ENCODE measurements at places on chromosomes 16 and 17.

GRCh38 chr17:58382872-58383242 lies 30.9 kb upstream of the SUPT4H1 start:
- DNase-seq = no peak

DNA sequence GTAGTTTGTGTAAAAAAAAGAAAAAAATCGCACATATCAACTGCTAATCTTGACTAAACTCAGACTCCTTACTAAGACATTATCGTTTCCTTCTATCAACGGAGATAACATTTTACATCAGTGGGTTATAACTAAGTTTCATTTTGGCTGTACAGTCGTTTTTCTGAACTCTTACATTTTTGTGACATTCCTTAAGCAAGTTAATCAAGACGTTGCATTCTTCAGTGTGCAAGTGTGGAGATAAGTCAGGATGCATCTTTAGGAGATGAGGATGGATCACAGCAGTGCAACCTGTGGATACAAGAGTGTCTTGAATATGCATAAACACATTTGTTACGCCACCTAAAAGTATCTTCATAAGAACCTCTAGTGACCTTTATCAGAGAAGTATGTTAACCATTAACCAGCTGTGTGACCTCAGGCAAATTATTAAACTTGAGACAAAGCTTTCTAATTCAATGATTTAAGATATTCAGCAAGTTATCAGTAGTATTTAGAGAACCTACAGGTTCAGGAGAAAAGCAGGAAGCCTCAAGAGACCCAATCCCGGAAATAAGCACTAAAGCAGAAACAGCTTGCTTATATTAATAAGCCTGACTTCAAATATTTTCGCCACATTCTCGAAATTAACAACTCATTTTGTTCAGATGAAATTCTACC lies 9.4 kb downstream of the CMC2 start:
- no peak for DNase-seq

- DNase-seq = no peak
Observed at GRCh38 chr17:72970246-72970645, 122.2 kb downstream of the SLC39A11 start.

DNA sequence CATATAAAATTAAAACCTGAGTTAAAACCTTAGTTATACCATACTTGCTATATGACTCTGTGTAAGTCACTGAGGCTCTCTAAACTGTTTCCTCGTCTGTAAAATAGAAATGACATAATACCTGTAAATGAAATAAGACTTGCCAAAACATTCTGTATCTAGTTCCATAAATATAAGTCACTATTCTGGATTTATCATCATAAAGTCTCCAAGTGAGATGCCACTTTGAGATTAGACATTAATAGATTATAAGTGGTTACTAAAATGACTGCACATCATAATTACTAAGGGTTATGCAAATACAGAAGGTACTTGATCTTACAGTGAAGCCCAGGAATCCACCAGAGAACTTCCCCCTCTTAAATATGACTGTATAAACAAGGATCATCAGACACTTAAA lies 12.0 kb upstream of the BRIP1 start:
- DNase-seq = no peak

DNA sequence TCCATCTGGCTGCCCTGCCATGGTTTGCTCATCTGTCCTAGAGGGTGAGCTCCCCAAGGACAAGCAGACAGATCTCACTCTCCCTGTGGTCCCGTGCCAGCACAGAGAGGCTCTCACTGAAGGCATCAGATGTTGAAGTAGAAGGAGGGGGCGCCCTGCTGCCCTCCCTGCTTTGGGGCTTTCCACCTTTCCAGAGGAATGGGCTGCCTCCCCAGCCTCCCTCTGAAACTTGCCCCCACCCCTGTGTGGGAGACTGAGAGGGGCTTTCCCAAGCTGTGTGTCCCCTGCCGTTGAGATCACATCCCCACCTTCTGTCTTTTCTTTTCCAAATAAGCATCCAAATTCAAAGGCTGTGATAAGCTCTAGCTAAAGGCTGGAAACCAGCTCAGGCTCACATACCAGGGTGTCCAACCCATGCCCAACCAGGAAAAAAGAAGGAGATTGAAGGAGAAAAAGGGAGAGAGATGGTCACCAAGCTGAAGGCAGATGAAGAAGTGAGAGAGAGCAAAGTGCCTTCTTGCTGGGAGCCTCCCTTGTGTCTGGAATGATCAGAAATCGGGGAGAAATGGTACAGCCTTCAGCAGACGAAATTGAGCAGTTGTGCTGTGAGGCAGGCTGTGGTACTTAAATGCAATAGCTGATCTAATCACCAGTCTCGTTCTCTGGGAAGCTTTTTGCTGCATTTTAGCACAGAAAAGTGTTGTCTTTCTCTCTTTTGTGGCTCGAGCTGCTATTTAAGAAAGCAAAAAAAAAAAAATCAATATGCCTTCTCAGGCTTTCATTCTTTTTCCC lies 145.9 kb upstream of the LHX1 start:
- DNase-seq = no peak

DNA sequence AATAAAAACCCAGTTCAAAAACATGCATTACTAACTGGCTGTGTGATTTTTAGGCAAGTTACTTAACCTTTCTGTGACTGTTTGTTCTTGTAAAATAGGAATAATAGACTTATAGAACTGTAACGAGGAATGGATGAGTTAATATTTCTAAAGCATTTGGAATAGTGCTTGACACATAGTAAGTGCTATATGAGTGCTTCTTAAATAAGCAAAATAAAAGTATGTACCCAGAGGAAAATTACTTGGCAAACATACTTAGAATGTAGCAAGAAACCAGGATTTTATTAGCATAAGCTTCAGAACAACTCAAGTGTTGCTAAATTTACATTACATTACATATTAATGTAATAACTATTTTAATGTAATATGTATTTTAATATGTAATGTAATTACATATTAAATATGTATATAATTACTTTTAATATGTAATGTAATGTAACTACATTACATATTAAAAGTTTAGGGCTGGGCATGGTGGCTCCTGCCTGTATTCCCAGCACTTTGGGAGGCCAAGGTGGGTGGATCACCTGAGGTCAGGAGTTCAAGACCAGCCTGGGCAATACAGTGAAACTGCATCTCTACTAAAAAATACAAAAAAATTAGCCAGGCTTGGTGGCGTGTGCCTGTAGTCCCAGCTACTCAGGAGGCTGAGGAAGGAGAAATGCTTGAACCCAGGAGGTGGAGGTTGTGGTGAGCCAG lies 14.2 kb downstream of the NFAT5 start:
- DNase-seq = no peak

DNA sequence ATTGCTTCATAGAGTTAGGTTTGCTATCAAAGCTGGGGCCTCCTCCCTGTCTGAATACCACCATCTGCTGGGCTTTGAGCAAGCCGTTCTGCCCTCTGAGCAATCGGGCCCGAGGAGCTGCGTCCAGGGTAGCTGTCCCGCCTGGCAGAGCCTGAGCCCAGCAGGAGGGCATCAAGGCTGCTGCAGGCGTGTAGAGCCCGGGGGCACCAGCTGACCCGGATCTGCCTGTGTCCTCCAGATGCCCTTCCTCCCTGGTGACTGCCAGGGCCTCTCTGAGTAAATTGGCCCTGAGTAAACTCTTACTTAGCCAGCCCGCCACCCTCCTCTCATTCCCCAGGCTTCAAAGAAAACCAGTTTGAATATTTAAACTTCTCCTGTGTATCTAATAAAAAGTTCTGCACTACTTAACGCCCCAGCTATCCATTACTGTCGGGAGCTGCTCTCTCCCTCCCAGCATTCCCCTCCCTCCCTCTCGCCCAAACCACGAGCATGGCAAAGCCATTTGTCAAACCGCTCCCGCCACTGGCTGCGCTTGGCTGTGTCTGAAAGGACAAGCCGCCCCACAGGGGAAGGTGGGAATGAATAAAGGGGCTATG lies 16.4 kb downstream of the CDK5RAP3 start:
- DNase-seq = no peak

GRCh38 chr16:5510819-5511370 lies 413.3 kb upstream of the EEF2KMT start:
- no peak for DNase-seq

DNA sequence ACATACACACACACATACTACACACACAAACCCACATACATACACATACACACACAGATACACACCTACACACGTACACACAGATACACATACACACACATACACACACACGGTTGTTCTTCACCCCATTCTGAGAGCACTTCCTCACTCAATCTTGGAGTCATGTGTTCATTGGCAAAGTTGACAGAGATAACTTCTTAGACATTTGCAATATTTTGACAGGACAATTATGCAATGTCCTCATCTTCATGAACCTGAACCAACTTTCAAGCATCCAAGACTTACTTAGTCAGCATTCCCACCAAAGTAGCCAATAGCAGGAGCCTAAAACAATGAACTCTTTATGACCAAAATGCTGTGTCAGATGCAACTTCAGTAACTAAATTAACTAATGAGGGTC lies 77.1 kb upstream of the DNAH17 start:
- DNase-seq = no peak

DNA sequence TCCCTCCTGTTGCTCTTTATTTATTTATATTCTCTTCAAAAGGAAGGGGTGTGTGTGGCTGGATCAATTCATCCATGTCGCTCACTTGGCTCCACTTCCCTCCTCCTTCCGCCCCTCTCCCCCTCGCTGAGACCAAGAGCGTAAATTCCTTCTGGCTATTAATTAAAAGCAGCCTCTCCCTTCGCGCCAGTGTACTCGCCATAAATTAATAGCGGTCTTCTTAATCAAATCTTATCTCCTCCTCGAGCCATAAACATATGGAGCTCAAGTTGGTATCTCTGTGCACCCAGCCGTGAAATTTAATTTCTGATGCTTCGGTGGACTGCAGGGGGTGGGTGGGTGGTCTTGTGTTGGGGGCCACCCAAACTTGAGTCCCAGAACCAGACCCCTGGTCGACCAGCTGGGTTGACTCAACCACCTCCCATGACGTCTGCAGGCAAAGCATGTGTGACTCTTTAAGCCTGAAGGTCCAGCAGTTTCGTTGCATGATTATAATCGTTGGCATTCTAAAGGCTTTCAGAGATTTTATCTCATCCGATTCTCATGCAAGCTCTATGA lies 57.9 kb downstream of the SDK2 start:
- DNase-seq = no peak

DNA sequence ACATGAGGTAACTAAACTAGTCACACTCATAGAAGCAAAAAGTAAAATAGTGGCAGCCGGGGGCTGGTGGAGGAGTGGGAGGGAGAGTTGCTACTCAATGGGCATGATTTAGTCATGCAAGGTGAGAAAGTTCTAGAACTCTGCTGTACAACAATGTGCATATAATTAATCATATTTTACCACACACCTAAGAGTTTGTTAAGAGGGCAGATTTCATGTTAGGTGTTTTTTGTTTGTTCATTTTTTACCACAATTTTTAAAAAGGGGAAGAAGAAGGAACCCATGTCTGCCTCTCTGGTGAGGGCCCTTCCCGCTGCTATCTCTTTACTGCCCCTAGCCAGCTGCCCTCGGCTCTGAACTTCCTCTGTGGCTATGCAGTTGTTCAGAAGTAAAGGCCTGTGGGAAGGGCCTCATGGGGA lies 11.2 kb downstream of the CD300LB start:
- no peak for DNase-seq

DNA sequence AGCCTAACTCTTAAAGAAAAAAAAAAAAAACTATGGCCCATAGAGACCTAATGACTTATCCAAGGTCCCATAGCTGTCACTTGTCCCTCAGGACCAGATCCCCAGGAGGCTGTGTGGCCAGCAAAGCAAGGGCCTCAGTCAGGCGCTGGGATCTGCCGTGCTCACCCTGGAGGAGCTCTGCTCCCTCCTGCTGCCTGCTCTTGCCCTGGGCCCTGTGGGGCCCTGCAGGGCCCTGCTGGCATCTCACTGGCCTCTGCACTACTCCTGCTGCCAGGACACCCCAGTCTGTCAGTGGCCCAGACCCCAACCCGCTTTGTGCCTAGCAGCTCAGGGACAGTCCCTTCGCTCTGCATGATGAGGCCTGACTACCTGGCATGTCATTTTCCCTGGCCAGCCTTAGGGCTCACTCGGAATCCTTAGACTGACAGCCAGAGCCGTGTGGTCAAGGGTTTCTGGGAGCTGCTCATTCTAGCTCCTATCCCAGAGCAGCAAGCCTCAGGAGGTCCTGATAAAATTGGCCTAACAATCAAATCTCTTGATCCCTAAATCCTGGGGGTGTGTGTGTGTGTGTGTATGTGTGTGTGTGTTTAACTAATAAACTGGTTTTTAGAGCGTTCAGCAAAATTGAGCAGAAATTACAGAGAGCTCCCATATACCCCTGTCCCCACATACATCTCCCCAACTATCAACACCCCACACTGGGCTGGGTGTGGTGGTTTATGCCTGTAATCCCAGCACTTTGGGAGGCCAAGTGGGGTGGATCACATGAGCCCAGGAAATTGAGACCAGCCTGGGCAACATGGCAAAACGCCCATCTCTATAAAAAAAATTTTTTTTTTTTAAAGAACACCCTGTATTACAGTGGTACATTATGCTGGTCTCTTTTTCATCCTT lies 21.7 kb downstream of the KATNIP start:
- no peak for DNase-seq

DNA sequence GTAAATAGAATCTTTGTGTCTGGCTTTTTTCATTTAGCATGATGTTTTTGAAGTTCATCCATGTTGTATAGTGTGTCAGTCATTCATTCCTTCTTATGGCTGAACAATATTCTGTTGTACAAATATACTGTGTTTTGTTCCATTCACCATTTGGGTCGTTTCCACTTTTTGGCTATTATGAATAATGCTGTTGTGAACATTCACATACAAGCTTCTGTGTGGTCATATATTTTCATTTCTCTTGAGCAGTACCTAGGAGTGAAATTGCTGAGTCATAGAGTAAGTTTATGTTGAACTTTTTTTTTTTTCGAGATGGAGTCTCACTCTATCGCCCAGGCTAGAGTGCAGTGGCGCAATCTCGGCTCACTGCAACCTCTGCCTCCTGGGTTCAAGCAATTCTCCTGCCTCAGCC lies 32.3 kb upstream of the TAOK1 start:
- no peak for DNase-seq

- DNase-seq = no peak
Observed at GRCh38 chr17:45384047-45384788, 48.5 kb downstream of the ARHGAP27 start.

GRCh38 chr17:57955183-57955931 lies at the start of gene CUEDC1:
CUEDC1 (minus strand) TSS chr17:57955412; CDS start chr17:57885564, 69,848 bp downstream.
- DNase-seq = peak; percentile 68

- no peak for DNase-seq
Observed at GRCh38 chr17:9817086-9817485, 4.8 kb downstream of the GSG1L2 start.

DNA sequence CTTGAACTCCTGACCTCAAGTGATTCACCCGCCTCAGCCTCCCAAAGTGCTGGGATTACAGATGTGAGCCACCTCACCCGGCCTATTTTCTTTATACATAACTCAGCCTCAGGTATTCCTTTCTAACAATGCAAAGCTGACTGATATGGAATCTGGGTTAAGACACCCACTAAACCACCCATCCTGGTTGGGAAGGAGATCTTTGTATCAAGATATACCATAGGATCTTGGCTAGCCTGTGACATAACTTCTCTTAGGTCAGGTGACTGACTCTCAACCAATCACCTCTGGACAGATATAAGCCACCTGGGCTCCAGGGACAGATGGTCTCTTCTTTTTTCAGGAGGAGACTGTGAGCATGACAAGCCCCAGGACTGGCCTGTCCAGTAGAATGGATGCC lies 51.2 kb upstream of the NKD1 start:
- no peak for DNase-seq

Data from RKO (cell line).